Activated CD4-positive, alpha-beta T cell treated with anti-CD3 and anti-CD28 coated beads, Interleukin-2, amount 50 U/mL, for 48 hours (primary cell): ENCODE measurements at places on chromosomes 2 and 18.

- DNase-seq = no peak
These were observed 201.0 kb downstream of the NDUFA10 start for GRCh38 chr2:239824046-239824694.

GRCh38 chr18:55420665-55421307 is 167.2 kb downstream of the TCF4 start:
- DNase-seq = no peak

GRCh38 chr2:151544449-151544848 is 134.7 kb downstream of the RIF1 start:
- no peak for DNase-seq

GRCh38 chr2:19888831-19889230 is 13.0 kb downstream of the TTC32 start:
- DNase-seq = no peak

DNA sequence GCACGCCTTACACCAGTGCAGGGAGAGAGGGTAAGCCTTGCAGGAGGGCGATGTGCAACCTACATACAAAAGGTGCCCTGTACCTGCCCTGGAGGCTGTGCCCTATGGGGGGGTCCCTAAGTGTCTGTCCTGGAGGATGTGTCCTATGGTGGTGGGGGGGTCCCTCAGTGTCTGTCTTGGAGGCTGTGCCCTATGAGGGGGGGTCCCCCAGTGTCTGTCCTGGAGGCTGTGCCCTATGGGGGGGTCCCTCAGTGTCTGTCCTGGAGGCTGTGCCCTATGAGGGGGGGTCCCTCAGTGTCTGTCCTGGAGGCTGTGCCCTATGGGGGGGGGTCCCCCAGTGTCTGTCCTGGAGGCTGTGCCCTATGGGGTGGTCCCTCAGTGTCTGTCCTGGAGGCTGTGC is 216.6 kb downstream of the HDAC4 start:
- no peak for DNase-seq

GRCh38 chr2:215702116-215702902 is 266.4 kb upstream of the FN1 start:
- DNase-seq = no peak

DNA sequence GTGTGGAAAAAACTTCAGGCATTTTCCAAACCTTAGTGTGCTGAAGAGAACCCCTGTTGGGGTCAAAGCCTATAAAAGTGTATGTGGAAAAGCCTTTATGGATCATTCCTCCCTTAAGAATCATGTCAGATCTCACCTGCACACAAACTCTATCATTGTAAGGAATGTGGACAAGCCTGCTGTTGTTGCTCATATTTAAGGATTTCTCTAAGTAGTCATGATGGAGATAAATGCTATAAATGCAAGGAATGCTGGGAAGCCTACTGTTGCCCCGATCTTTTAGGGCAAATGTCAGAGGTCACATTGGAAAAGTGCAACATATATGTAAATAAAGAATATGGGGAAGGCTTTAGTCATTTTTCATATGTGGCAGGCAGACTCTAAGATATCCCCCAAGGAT is 129.5 kb downstream of the ICOS start:
- no peak for DNase-seq

GRCh38 chr2:210199186-210199765 is 26.0 kb downstream of the ACADL start:
- no peak for DNase-seq

DNA sequence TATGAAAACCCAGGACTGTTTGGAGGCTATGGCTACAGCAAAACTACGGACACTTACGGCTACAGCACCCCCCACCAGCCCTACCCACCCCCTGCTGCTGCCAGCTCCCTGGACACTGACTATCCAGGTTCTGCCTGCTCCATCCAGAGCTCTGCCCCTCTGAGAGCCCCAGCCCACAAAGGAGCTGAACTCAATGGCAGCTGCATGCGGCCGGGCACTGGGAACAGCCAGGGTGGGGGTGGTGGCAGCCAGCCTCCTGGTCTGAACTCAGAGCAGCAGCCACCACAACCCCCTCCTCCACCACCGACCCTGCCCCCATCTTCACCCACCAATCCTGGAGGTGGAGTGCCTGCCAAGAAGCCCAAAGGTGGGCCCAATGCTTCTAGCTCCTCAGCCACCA is 12.1 kb downstream of the HOXD3 start:
- no peak for DNase-seq

DNA sequence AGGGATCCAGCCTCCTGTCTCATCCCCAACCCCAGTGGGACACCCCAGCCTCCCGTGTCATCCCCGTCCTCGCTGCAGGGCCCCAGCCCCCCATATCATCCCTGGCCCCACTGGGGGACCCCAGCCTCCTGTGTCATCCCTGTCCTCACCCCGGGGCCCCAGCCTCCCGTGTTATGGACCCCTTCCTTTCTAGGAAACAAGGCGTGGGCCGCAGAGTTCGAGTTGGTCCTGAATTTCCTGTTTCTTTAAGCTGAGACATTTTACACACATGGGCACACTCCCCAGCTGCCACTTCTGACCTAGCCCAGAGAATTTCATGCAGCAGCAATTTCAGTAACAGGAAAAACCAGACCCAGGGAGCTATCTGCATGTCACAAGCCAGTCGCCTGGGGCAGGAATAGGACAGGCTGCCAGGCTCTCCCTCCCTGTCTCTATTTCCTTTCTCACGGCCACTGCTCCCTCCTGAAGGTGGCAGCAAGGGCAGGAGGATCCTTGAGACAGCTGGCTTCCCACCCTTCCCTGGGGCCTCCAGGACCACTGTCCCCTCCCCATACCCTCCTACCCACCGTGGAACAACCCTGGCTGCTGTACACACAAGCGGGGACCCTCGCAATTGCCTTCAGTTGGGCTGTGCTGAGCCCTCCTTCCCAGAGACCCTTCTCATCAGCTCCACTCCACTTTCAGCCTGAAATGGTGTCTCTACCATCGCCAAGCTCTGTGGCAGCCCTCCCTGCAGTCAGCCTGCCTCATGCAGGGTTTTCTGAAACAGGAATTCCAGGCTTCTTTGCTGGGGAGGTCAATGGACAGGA is 141.9 kb upstream of the ID2 start:
- no peak for DNase-seq

DNA sequence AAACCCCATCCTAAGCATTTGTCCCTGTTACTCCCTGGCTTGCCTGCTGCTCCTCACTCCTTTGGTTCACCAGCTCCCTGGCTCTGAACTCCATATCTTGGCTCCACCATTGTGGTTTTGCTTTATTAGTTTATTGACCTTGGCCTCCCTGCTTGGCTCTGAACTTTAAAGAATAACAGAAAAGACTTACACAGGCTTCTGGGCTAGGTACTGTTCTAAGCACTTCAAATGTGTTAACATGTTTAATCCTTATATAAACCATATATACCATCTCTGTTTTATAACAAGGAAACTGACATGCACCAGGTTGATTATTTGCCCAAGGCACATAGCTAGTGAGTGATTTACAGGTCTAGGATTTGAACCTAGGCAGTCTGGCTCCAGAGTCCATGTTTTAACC is 149.7 kb upstream of the CAPN13 start:
- DNase-seq = no peak
